ENCODE measurements at places on chromosomes 2 and 18.

- DNase-seq: no peak
These were observed 521.6 kb downstream of the RNF144A start for GRCh38 chr2:7438855-7439254.

- no peak for DNase-seq
These were observed 48.2 kb downstream of the RPL37A start for GRCh38 chr2:216546641-216547403.

GRCh38 chr18:47174545-47175116 is 1.5 kb downstream of the IER3IP1 start:
- no peak for DNase-seq

DNA sequence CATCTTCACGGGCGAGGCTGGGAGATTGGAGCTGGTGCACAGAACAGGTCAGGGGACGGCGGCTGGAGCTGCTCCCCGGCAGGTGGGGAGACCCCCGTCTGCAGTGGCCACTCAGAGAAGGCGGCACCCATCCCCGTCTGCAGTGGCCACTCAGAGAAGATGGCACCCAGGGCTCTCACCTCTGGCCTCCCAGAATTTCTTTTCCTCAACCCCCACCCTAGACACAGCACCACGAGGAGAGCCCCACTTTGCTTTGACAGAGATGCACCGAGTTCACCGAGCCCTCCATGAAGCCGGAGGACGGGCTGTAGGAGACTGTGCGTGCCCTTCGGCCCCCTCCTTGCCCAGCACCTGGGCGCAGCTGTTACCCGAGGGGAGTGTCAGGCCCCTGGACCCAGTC is 201.6 kb upstream of the SALL3 start:
- no peak for DNase-seq

GRCh38 chr18:22412176-22412911 is 5.4 kb downstream of the CTAGE1 start:
- no peak for DNase-seq

DNA sequence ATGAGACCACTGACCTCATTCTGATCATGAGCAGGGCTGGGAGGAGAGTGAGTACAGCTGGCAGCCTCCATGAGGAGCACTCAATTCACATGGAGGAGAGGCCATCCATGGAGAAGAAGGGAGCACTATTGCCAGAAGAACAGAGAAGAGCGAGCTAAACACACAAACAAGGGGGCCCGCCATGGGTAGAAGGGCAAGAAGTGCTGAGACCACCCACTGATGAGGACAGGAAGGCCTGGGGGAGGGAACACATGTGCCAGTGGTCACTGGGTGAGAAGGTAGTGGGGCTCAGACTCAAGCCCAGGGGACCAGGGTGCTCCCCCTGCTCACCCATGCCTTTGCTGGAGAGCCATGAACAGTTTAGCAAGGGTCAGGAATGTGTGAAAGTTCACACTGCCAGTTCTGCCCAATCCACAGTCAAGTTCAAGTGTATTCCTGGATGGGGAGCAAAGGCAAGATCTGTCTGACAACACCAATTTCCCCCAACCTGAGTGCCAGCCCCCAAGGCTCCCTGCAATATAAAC is 57.7 kb downstream of the TTC32 start:
- DNase-seq: no peak

DNA sequence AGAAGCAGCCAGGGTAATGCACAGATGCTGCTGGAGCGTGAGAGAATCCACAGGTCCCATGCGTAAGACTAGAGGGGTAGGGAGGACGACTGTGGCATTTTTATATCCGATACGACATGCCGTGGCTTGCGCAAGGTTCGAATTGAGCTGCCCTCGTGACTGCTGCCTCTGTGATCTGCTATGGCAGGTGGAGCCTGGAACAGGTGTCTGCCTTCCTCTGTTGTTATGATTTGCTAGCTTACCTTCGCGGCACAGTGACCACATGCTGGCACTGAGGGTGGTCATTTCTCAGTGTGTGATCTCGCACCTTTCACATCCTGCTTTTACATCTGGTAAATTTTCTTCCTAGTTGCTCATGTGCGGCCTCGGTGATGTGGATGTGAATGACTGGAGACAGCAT is 240.2 kb downstream of the ALPK2 start:
- no peak for DNase-seq

DNA sequence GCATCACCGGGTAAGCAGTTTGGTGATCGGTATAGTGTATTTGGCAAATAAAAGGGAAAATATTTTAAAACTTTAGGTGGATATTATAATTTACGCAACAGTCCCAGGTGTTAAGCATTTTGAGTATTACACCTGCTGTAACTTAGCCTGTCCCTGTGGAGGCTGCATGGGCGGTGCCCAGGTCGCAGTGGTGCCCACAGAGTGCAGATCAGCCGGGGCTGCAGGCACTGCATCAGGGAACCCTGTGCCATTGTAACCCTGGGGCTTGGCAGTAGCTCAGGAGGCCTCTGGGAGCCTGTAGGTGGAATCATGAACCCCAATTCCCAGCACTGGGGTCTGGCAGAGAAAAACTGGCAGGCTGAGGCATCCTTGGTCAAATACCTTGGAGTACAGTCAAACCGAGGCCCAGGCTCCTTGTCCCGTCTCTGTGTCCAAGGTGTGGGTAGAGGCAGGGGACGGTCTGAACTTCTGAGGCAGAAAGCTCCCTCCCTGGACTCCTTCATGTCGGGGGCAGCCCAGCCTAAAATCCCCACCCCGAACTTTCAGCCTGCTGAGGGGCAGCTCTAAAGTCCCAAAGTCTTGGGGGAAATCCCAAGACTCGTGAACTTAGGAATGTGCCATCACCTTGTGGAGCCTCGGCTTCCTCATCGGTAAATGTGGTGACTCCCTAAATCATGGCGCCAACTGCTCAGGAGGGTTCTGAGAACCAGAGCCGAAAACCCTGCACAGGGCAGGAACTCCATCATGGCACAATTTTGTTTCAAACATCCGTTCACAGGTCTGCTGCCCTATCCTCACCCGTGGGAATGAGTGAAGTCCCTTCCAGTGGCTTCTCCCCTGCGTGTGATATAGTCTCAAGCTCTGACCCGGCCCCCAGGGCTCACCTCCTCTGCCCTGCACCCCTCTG is 85.7 kb downstream of the INHBB start:
- no peak for DNase-seq

GRCh38 chr18:70411307-70411706 is 122.5 kb downstream of the SOCS6 start:
- no peak for DNase-seq

DNA sequence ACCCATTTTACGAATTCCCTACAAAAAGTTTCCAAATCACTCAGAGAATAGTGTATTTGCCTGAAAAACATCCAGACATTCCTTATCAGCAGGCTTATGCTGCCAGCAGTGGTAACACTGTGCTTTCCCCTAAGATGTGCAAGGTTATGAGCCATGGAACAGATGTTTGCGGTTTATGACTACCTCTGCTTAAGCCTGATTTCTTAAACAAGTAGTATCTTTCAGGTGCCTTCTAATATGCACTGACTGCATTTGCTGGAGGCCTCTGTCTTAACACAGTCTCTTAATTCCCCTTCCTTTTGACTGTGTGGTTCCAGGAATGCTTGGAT is 54.8 kb downstream of the CDC42EP3 start:
- DNase-seq: no peak

- peak; percentile 47 for DNase-seq
These were observed 16.0 kb upstream of the PROM2 start for GRCh38 chr2:95258271-95258670.

- DNase-seq: no peak
These were observed 273.0 kb downstream of the CCDC85A start for GRCh38 chr2:56456791-56457190.

DNA sequence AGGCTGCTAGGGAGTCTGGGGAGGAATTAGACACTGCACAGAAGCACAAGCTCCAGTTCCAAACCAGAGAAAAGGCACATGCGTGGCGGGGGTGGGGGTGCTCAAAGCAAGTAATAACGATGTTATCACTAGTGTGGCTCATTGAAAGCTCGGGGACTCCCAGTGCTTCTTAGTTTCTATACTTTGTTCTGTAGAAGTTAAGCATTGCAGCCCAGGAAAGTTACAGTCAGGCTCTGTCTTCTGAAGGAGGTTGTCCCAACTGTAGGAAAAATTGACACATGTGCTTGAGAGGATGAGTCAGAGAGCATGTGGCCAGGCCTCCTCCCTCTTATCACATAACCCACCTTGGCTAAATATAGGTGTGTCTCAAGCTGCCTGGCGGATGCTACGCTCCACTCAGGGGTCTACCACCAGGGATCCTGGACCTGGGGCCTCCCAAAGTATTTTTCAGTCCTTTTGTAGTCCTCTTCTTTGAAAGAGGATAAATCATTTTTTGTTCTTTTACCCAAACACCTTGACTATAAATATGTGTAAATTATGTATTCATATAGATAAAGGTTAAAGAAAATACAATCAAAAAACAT is 3.8 kb downstream of the GALNT5 start:
- peak; percentile 32 for DNase-seq

GRCh38 chr2:233837694-233838229 is 16.6 kb downstream of the HJURP start:
- DNase-seq: no peak

GRCh38 chr2:16006537-16007166 is 66.3 kb downstream of the MYCN start:
- DNase-seq: no peak

GRCh38 chr2:184114439-184114838 is 483.9 kb upstream of the ZNF804A start:
- DNase-seq: no peak

DNA sequence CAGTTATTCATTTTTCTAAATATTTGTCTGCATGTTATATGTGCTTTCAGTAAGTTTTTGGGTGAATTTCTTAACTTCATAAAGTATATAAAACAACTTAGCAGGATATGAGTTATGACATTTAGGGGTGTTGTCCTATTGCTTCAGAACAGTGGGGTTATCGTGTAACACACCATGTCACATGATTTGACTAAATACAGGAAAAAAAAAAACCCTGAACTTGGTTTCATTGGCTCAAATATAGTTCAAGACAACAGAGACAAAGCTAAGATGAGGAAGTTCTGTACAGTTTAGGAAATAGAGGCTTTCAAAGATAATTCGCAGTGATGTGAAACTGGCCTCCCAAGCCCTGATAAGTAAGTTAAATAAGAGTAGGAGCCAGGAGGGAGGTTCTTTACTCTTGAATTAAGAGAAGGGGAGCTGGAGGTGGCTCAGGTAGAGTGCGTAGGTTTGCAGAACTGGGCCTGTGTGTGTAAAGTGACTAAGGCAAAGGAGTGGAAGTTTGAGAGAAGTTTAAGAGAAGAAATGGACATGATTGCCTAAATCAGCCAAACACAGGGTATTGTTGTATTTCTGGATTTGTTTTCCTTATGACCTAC is 53.9 kb downstream of the LIMS1 start:
- no peak for DNase-seq

All from HFF-Myc (cell line).